Right atrium auricular region (tissue), 2 donors: ENCODE measurements at places on chromosomes 12 and 14. TPM values are rescaled to one million over a fixed set of nuclear protein-coding genes. Genes with fewer than 3 reads are reported as not detected.

The KLRC1 gene
- total RNA-seq: 0.24 TPM

The FOXN4 gene
- total RNA-seq: not detected

The TMTC2 gene
- 3.2 TPM for total RNA-seq

- no peaks in the 10 kb centered on the region for H3K27me3 ChIP-seq
- H3K4me1 ChIP-seq: no peaks in the 10 kb centered on the region
- H3K4me3 ChIP-seq: no peak overlapping the region
- peaks cover 4% of the 10 kb centered on the region for H3K36me3 ChIP-seq
- no peak for DNase-seq
- no peak overlapping the region for H3K27ac ChIP-seq
These were observed 29.1 kb downstream of the BBOF1 start for GRCh38 chr14:74048281-74048680.

DNA sequence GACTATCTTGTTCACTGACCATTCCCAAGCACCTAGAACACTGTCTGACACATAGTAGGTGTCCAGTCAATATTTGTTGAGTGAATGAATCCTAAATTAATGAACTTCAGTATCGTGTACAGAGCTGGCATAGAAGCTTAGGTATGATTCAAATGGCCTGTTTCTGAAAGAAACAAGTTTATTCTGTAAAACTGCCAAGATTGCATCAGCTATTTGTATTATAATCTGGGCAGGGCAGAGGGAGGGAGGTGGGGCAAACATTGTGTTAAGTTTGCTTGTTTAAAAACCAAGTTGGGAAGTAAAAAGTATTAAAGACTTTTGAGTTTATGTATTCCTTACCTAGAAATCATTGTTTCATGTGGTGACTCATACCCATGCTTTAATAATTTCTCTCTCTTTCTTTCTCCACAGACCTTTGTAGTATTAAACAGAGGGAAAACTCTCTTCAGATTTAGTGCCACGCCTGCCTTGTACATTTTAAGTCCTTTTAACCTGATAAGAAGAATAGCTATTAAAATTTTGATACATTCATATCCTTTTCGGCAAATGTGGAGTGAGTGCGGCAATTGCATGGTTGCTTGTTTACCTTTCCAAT, 92.8 kb downstream of the SCN8A start:
- no peaks in the 10 kb centered on the region for H3K36me3 ChIP-seq
- DNase-seq: no peak
- no peaks in the 10 kb centered on the region for H3K4me1 ChIP-seq
- H3K27me3 ChIP-seq: no peaks in the 10 kb centered on the region
- H3K27ac ChIP-seq: no peak overlapping the region

DNA sequence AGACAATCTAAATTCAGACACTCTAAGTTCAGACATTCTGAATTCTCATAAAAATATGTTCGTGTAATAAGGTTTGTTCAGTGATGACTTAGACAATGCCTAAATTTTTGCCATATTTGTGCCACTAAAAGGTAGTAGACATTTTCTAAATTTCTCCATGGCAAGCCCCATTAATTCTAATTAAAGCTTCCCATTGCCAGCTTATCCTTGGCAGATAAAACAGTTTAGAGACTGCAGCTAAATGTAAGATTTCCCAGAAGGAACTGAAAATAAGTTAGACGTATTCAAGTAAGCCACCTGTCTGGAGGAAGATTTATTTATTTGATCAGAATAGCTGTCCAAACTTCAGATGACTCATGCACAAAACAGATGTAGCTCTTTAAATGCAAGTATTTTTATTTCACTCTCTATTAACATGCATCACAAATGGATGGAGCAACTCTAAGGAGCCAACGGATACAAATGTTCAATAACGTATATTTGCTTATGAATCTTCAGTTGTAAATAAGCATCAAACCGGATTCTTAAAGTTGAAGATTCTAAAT, 130.4 kb downstream of the SLC2A13 start:
- H3K36me3 ChIP-seq: no peaks in the 10 kb centered on the region
- no peak for DNase-seq
- H3K4me3 ChIP-seq: no peak overlapping the region
- no peaks in the 10 kb centered on the region for H3K27me3 ChIP-seq
- no peaks in the 10 kb centered on the region for H3K4me1 ChIP-seq

DNA sequence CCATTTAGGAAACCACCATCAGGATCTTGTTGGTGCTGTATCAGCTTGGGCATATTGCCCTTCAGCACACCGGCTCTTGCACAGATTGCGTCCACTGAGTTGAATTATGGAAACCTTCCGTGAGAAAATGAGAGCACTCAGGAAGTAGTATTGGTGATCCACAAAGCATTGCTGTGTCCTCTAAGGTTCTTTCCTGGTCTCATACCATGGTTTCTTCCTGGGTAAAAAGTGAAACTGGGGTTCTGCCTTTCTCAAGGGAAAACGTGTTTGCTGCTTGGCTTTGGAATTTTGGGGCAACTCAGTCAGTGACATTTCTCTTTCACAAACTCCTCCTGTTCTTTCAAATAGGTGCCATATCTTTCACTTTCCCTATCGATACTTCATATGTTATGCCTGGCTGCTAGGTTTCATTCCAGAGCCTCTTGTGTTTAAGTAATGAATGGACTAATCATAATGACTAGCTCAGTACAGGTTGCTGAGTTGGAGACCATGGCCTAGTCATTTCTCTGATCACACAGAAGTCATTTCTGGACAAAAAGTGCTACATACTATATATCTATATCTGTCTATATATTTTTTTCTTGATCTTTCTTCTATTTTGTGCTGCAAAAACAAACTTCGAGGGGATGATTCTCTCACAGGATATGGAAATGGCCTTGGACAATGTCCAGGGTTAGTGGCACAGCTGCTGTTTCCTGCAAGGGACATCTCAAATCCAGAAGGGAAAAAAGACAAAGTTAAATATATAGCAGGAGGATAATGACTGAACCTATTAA, 423.4 kb downstream of the ZFP36L1 start:
- no peak for DNase-seq
- no peaks in the 10 kb centered on the region for H3K36me3 ChIP-seq
- H3K27ac ChIP-seq: no peak overlapping the region
- no peak overlapping the region for H3K4me3 ChIP-seq
